AG10803 (cell line): ENCODE measurements at places on chromosomes 4 and X.

- DNase-seq = no peak
These were observed 198.3 kb upstream of the GYPA start for GRCh38 chr4:144338834-144339233.

DNA sequence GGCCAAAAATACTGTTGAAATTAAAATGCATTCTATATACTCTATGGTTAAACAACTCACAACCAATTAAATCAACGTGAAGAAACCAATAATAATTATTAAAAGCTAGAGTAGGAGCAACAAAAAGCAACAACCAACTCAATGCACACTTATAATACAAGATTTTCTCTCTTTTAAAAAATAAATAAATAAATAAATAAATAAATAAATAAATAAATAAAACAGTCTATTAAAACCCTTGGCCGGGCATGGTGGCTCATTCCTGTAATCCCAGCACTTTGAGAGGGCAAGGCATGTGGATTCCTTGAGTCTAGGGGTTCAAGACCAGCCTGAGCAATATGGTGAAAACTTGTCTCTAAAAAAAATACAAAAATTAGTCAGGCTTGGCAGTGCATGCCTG is 62.7 kb downstream of the ENOX2 start:
- no peak for DNase-seq

GRCh38 chrX:5220421-5220820 is 1008.2 kb downstream of the NLGN4X start:
- DNase-seq = no peak

GRCh38 chr4:104693601-104694201 is 199.0 kb upstream of the CXXC4 start:
- no peak for DNase-seq

DNA sequence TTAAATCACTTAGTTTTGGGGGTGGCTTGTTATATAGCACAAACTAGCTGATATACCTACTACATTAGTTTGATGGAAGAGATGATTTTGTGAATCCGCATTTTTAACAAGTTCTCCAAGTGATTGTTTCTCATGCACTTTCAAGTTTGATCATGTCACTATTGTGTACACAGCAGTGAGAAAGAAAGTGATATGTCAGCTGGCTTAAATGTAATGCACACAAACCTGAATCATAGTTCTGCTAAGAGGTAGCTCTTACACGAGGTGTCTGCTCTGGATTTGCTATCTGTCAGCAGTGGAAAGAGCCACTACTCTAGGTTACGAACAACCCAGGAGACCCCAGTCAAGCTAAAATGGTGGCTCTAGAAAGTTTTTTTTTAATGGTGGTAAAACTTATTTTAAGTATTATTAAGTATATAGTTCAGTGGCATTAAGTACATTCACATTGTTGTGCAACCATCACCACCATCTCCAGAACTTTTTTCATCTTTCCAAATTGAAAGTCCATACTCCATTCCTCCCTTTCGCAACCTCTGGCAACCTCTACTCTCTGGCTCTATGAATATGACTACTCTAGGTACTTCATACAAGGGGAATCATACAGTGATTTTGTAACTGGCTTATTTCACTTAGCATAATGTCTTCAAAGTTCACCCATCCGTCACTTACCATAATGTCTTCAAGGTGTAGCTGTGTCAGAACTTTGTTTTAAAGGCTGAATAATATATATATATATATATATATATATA is 147.3 kb downstream of the HS6ST2 start:
- no peak for DNase-seq

DNA sequence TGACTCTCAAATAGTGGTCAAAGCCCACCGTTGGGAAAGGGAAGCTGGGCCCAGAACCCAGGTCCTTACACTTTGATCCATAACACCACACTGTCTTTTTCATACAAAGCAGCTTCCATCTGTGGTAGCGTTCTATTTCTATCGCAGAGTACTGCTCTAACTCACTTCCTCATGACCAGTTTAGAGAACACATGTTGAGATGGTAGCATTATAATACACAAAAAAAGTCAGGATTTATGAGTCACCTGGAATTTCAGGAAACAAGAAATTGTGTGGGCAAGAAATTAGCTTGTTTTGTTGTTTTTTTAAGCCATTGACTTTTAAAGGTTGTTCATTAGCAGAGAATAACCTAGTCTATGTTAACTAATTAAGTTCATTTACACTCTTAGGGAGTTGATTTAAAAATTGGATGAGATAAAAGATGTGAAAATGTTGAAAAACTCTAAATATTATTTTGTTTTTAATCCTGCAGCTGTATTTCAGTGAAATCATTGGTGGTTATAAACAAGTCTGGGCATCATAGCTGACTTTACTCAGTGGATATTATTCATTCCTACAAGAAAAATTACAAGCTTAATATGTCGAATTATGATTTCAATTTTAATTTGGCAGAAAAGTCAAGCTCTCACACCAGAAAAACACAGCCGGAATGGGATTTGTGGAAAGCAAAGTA is 1011.1 kb upstream of the HS3ST1 start:
- no peak for DNase-seq

GRCh38 chr4:140856621-140857062 is 100.5 kb upstream of the TBC1D9 start:
- DNase-seq = peak; percentile 50

DNA sequence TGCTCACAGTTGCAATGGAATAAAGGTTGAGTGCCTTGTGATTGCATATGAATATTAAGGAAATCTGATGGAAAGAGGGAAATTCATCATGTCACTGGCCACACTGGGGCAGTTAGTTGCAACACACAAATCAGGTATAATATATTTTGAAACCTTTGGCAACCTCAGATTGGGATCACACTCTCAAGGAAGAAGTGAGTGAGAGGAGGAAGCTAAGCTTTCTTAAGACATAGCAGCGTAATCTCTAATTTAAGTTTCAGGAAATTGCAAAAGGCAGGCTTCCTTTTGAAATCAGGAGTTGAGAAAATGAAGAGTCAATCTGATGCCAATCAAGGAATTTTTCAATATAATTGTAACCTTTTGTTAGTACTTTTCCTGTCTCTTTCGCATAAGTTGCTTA is 12.3 kb upstream of the CLTRN start:
- DNase-seq = no peak

GRCh38 chrX:46770000-46770816 is 11.3 kb upstream of the SLC9A7 start:
- peak; percentile 74 for DNase-seq

DNA sequence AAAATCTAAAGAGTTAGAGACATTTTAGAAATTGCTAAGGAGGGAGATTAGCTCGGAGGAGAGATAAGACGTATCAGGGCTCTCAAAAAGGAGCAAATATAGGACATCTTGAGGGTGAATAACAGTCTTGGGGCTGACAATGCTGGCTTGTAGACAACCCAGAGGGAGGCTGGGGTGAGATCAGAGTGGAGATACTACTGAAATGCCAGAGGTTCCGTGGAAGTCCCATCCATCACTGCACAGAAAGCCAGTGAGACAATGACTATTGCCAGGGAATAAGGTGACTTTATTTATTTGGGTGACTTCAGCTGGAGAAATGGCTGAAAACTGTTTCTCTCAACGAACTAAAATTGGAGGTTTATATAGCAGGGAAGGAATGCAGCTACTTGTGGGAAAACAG is 838.1 kb upstream of the AGA start:
- DNase-seq = no peak

DNA sequence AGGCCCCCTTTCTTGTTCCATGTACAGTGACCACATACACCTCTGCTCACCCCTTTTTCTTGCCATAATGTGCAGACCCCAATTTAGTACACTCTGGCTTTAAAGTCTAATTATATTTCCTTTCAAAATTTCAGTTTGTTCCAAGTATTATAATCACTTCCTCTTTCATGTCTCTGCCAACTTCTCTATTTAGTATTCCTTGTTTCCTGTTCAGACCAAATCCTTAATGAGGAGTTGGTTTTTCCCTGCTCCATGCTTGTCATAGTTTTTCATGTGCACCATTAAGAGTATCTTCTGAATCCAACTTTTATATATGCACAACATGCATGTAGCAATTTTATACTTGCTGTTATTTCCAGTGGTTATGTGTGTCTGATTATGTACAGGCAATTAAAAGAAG is 32.3 kb downstream of the USP53 start:
- no peak for DNase-seq

DNA sequence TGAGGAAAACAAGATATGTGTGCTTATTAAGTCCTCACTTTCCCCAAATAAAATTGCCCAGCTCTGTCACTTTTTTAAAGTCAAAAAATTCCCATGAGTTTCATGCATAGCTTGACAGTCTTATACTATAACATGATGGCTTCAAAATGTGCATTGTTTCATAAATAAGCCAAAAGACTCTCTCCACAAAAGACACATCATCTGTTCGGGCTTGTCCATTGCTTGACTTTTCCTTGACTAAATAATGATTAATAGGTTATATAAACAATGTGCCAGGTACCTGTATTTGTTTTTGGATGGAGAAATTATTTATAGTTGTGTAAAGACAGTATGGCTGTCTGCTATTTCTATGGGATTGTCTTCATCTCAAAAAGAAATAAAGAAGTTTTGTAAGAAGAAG is 329.2 kb upstream of the KLF3 start:
- DNase-seq = no peak

DNA sequence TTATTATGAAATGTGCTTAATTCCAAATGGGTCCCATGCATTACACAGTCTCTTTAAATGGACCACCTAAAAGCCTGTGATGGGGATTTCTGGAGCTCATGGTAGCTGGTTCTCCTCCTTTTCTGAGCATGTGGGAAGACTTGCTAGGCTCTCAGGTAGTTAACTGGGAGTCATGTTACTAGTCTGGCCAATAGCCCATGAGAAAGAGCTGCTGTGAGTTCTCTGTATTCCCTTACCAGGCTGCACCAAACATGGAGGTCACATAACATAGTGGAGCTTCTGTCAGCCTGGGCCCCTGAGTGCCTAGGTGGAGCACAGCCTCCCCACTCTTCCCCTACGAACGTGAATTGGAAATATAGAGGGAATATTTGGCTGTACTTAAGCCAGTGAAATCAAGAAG is 198.4 kb downstream of the MAML3 start:
- DNase-seq = no peak

- DNase-seq = peak; percentile 83
These were observed 20.3 kb upstream of the GUCY1B1 start for GRCh38 chr4:155738548-155738947.

GRCh38 chr4:10006231-10006600 is 15.1 kb downstream of the SLC2A9 start:
- DNase-seq = peak; percentile 71

- DNase-seq = no peak
These were observed 159.6 kb downstream of the STIM2 start for GRCh38 chr4:27020203-27020602.

DNA sequence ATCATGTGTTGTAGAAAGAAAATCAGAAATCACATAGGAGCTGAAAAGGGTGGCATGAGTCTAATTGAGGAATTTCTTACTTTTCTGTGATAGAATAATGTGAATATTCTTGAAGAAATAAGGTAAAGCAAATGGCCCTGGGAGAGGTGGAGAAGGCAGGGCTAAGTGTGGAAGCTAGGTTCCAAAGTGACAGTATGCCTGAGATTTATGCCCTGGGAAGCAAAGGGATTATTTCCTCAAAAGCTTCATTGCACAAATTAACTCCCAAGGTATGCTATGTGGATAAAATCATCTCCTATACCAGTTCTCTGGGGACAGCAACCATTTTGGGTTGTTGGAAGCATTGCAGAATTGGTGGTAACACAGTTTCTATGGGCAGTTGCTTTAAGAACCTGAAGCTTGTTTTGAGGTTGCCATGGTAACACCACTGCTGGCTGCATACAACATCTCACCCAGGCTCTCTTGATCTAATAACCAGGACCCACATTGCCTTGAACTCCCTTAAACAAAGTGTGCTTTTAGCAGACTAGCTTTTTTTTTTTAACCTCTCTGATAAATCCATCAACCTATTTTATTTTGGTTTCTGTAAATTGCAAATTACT is 21.0 kb downstream of the MAOA start:
- no peak for DNase-seq

- DNase-seq = no peak
These were observed 39.2 kb downstream of the FMR1NB start for GRCh38 chrX:148020329-148020728.

- no peak for DNase-seq
These were observed 294.4 kb upstream of the FAT4 start for GRCh38 chr4:125020089-125021034.

- no peak for DNase-seq
These were observed 21.4 kb upstream of the SLC10A6 start for GRCh38 chr4:86870442-86871069.

DNA sequence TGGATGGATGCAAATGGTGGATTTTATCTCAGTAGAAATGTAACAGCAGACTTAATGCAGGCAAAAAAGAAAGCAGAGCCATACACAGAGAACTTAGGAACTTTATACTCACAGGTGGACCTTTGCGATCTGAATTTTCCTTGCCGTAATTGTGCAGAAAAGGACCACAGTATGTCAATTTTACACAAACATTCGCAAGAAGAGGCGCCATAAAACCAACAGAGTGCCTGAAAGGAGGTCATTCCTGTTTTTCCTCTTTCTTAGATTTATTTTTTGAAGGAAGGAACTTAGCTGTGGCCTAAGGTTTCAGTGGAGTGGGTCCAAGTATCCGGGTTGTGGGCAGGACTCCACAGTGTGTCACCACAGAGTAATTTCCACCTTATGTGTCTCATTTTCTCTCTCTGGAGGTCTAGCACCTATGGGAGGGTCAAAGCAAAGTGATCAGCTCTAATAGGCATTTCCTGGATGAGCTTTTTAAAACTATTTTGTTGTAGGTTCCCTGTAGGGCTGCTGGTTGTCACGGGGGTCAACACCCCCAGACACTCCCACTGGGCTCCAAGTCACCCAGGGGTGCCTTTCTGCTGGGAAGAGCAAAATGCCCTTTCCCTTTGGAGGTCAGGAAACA is 24.7 kb upstream of the PBDC1 start:
- DNase-seq = peak; percentile 53
